Body of pancreas (tissue), 4 donors: ENCODE measurements at places on chromosomes 2 and 18.

- H3K4me1 ChIP-seq: peaks cover 10% of the 10 kb centered on the region
- H3K27me3 ChIP-seq: no peaks in the 10 kb centered on the region
- no peak for DNase-seq
These were observed 32.2 kb downstream of the RFX8 start for GRCh38 chr2:101442667-101443061.

- no peaks in the 10 kb centered on the region for H3K36me3 ChIP-seq
- no peak for DNase-seq
These were observed 147.6 kb upstream of the HDAC4 start for GRCh38 chr2:239548451-239548871.

DNA sequence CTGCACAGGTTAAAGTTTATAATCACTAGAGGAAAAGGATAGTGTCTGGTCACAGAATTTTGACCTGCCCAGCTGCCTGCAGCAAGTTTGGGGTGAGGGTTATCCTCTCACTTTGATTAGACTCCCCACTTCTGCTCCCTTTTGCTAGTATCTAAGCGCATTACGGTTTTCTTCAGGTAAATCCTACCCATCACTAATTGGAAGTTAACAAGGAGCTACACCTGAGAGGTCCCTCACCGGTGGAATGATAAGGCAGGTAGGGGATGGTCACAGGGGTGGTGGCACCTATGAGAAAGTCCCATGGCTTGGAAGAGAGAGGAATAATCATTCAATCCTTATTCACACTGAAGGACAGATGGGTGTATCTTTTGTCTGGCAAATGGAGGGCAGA, 7.6 kb downstream of the BCL2 start:
- peak overlapping the region; percentile 7 for H3K27ac ChIP-seq
- no peak for DNase-seq
- H3K36me3 ChIP-seq: no peaks in the 10 kb centered on the region
- no peak overlapping the region for H3K4me3 ChIP-seq
- no peaks in the 10 kb centered on the region for H3K4me1 ChIP-seq

GRCh38 chr2:64939332-64939917, 49.8 kb upstream of the SLC1A4 start:
- no peaks in the 10 kb centered on the region for H3K36me3 ChIP-seq
- no peak overlapping the region for H3K27ac ChIP-seq
- H3K4me3 ChIP-seq: no peak overlapping the region

GRCh38 chr2:11398750-11399437, 54.5 kb upstream of the ROCK2 start:
- DNase-seq: no peak
- H3K27ac ChIP-seq: no peak overlapping the region
- H3K36me3 ChIP-seq: no peaks in the 10 kb centered on the region
- no peak overlapping the region for H3K4me3 ChIP-seq

DNA sequence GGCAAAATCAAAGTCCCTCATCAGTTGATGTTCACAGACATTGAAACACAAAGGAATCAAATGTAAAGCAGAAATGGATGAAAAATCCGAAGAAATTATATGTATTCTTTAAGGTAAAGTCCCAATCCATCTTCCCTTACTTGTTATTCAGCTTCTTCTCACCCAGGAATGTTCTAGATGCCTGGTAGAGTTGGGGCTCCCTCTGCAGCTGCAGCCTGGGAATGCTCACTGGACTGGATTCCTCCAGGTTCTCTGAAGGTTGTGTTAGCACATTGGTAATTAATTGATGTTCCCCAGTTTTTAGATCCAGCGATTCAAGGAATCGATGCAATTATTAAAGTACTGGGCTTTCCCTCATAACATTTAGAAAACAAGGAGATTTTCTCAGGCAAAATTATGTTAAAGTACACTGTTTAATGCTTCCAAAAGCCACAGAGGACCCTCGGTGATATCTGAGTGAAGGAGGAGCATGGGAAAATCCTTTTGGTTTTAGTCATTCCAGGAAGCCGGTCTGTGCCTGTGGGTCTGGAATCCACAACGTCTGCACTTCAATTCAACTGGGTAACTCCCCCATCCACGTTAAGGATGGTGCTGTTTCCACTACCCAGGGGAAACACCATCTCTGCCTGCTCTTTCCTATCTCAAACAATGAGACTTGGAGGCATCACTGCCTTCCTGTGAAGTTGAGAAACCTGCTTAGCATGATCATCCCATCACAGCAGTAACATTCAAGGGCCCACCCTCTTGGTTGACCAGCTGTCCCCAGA, 22.0 kb downstream of the NTSR2 start:
- DNase-seq: no peak
- no peak overlapping the region for H3K27ac ChIP-seq
- H3K27me3 ChIP-seq: no peaks in the 10 kb centered on the region
- no peaks in the 10 kb centered on the region for H3K36me3 ChIP-seq
- no peak overlapping the region for H3K4me3 ChIP-seq

- no peaks in the 10 kb centered on the region for H3K4me1 ChIP-seq
- no peak overlapping the region for H3K27ac ChIP-seq
- no peaks in the 10 kb centered on the region for H3K36me3 ChIP-seq
- H3K4me3 ChIP-seq: no peak overlapping the region
These were observed 85.2 kb upstream of the FN1 start for GRCh38 chr2:215521031-215521430.

- DNase-seq: no peak
- no peak overlapping the region for H3K4me3 ChIP-seq
- no peaks in the 10 kb centered on the region for H3K27me3 ChIP-seq
These were observed 224.5 kb downstream of the SLC4A3 start for GRCh38 chr2:219851801-219852481.

DNA sequence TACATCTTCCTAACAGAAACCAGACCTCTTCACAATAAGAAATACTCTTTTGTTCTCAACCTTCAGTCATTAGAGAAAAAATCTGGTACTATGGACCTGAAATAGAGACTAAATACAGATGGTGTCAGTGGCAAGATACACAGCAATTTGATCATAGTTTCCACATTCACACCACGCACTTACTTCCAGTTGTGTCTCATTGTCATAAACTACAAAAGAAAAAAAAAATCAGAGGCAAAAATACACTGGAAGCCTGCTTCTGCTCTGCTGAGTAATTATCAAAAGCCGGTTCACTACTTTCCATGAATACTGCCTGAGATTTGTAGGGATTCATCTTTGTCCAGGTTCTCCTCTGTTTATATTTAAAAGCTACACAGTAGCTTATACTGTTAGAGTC, 182.6 kb downstream of the PID1 start:
- no peaks in the 10 kb centered on the region for H3K36me3 ChIP-seq
- no peaks in the 10 kb centered on the region for H3K27me3 ChIP-seq
- H3K27ac ChIP-seq: no peak overlapping the region
- DNase-seq: no peak
